ENCODE measurements at places on chromosomes 4 and X.

- H3K27ac ChIP-seq = no peak overlapping the region
- peaks cover 40% of the 10 kb centered on the region for H3K4me1 ChIP-seq
- DNase-seq = no peak
- H3K4me3 ChIP-seq = peak overlapping the region; percentile 85
- peaks cover 2% of the 10 kb centered on the region for H3K27me3 ChIP-seq
Measured at GRCh38 chrX:20267931-20268701, 1.4 kb upstream of the RPS6KA3 start.

DNA sequence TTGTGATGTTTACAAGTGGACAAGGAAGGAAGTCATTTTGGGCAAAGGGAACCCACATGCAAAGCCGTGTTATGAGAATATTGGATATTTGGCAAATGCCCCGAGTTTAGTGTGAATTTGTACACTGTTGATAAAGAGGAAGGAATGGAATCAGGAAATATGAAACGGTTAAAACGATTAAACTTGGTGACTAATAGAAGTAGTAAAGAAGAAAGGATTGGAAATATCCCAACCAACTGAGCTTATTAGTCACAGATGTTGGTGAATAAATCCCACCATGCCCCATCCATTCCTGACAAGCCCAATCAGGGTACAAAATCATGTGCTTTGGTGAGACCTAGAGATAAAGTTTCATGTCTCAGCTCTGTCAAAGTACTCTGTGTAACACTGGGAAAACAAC, 22.0 kb downstream of the ARHGAP24 start:
- H3K27me3 ChIP-seq = no peaks in the 10 kb centered on the region
- peak overlapping the region; percentile 97 for H3K27ac ChIP-seq
- peak overlapping the region; percentile 84 for H3K4me3 ChIP-seq
- peak; percentile 80 for DNase-seq

- peak overlapping the region; percentile 72 for H3K4me3 ChIP-seq
- peaks cover 5% of the 10 kb centered on the region for H3K36me3 ChIP-seq
- H3K27ac ChIP-seq = peak overlapping the region; percentile 67
- no peak for DNase-seq
- H3K27me3 ChIP-seq = no peaks in the 10 kb centered on the region
Measured at GRCh38 chrX:24266996-24267395, 46.9 kb downstream of the SUPT20HL2 start.

- no peak overlapping the region for H3K27ac ChIP-seq
- no peak overlapping the region for H3K4me3 ChIP-seq
- H3K27me3 ChIP-seq = no peaks in the 10 kb centered on the region
- no peak for DNase-seq
- H3K36me3 ChIP-seq = peaks cover under 1% of the 10 kb centered on the region
- peaks cover 35% of the 10 kb centered on the region for H3K4me1 ChIP-seq
Measured at GRCh38 chrX:19577181-19577810, 62.0 kb upstream of the MAP3K15 start.

Data from HFFc6 (cell line).